ENCODE measurements at places on chromosomes 2 and 18.

DNA sequence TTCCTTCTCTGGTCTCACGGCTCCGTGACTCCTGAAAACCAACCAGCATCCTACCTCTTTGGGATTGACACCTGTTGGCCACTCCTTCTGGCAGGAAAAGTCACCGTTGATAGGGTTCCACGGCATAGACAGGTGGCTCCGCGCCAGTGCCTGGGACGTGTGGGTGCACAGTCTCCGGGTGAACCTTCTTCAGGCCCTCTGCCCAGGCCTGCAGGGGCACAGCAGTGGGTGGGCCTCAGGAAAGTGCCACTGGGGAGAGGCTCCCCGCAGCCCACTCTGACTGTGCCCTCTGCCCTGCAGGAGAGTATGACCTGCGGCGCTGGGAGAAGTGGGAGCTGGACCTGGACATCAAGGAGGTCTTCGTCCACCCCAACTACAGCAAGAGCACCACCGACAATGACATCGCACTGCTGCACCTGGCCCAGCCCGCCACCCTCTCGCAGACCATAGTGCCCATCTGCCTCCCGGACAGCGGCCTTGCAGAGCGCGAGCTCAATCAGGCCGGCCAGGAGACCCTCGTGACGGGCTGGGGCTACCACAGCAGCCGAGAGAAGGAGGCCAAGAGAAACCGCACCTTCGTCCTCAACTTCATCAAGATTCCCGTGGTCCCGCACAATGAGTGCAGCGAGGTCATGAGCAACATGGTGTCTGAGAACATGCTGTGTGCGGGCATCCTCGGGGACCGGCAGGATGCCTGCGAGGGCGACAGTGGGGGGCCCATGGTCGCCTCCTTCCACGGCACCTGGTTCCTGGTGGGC lies 10.0 kb downstream of the PROC start:
- no peak for DNase-seq

DNA sequence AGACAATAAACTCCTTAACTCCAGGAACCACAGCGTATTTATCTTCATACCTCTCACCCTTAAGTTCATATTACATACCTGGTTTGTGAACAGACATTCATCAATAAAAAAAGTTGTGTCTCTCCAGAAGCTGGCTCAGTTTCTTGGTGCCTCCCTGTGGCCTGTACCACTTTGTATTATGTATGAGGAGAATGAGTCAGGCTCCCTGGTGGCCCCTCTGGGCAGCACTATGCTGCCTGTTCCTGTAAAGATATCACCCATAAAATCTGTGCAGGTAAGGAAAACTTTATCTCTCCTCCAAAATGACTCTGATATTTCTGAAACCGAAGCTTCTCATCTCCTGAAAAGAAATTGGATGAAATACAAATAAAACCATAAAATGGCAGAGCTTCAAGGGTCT lies 198.4 kb upstream of the NT5C1B start:
- DNase-seq: no peak

- DNase-seq: no peak
Measured at GRCh38 chr2:207258263-207258991, 92.7 kb upstream of the KLF7 start.

DNA sequence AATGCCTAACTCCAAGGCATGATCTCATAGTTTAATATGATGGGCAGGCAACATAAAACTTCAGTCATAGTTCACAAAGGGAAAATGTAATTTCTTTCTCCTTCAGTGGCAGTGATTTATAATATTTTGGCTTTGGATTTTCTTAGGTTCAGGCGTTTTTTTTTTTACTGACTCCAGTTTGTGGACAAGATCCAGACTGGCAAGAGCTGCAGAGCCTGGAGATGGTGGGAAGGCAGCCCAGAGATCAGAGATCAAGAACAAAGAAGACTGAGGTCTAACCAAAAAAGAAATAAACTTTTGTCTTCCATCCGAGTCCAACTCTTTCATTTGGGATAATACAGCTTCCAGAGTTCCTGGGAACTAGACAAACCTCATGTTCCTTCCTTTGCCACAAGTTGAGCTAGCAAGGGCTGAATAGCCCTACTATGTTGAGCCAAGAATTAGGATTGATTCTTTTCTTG lies 215.3 kb upstream of the SETBP1 start:
- no peak for DNase-seq

DNA sequence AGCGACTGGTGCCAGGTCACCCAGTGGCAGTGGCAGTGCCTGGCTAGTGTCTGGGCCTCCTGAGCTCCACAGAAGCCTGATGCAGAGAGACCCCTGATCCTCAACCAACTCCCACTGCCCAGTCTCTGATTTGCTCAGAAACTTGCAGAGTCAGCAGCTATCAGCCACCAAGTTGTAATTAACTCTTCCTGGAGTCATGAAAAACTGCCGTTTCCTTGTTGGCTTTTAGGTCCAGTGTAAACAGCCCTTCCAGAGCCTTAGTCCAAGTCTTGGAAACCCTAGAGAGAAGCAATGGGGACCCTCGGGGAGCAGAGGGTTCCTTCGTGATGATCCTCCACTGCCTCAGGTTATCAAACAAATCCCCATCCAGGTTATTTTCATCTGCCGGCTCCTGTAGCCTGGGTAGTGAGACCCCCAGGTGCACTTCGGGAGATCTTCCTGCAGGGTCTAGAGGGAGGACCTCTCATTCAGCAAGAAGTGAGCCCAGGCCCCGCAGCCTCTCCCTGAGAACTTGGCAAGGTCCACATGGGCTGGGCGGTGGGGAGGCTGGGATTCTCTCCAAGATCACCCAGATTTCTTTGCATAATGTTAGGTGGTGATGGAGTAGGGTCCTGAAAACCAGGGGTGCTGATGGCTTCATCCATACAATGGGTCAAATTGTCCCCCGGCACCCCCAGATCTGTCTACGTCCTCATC lies 137.7 kb upstream of the HDAC4 start:
- no peak for DNase-seq

Data from HepG2 (cell line).